HCT116 (cell line): ENCODE measurements at places on chromosomes 2 and 18.

GRCh38 chr2:80266231-80266630 is 38.3 kb downstream of the LRRTM1 start:
- DNase-seq: no peak

- no peak for DNase-seq
Observed at GRCh38 chr18:12282442-12283039, 25.5 kb upstream of the TUBB6 start.

- peak; percentile 82 for DNase-seq
Observed at GRCh38 chr2:134818321-134818720, 20.1 kb upstream of the ACMSD start.

DNA sequence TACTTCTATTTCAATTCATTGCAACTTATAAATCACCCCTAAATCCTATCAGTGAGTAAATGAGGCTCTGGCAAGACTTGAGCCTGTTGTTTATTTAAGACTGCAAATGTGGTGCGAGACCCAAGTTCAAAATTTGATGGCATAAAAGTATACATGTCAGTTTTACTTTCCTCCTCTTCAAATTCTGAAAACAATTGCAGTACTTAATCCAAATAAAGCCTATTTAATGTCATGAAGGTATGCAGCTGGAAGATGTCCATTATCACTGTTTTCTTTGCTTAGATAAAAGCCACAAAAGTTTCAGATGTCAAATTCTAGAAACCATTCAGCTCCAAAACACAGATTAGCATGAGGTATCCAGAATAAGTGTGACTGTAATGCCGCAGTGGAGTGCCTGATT is 3.3 kb downstream of the APCDD1 start:
- no peak for DNase-seq

- DNase-seq: no peak
Observed at GRCh38 chr2:151049746-151050145, 211.9 kb downstream of the RBM43 start.

DNA sequence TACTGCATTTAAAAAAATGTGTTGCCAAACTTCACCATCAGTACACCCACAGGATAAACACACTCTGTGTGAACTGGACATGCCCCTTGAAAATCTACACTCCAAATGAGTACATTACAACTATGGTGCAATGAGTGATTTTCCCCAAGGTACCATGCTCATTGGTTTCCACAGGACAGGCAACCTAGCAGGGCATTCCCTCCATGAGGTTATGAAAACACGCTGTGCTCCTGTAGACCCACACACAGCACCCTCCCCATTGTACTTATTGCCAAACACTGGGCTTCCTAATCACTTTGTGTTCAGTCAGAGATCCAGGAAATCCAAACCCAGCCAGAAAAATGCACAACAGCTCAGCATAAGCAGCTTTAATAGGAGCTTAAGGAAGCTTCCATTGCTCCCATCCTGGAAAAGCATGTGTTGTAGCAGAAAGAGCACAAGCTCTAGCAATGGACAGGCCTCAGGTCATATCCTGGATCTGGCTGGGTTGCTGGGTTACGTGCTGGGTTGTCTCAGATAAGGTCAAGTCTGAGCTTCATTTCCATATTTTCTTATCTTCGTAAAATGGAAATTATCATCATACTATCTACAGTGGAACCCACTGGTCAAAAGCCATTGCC is 20.8 kb upstream of the ATIC start:
- no peak for DNase-seq

GRCh38 chr2:175576875-175577274 is 395.4 kb upstream of the ATP5MC3 start:
- DNase-seq: no peak

GRCh38 chr18:11533942-11534496 is 75.4 kb upstream of the SLC35G4 start:
- no peak for DNase-seq
